ENCODE measurements at places on chromosomes 13 and 19.

- DNase-seq, result no peak
Observed at GRCh38 chr13:79867254-79867653, 386.3 kb downstream of the NDFIP2 start.

- DNase-seq, result no peak
Observed at GRCh38 chr13:112842343-112842856, 126.6 kb upstream of the MCF2L start.

GRCh38 chr13:113916330-113916815 lies 52.5 kb upstream of the GAS6 start:
- no peak for DNase-seq

DNA sequence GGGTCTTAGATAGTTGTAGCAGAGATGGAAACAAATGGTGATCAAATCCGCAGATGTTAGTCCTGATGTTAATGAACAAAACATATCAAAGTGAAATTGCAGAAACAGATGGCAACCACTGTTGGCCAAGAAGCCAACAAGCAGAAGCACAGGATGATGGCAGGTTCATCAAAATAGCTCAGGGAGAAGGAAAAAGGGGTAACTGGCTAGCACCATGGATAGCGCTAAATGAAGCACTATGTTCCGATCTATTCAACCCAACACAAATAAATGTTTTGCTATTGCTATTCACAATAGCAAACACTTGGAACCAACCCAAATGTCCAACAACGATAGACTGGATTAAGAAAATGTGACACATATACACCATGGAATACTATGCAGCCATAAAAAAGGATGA lies 413.7 kb downstream of the FGF14 start:
- no peak for DNase-seq

DNA sequence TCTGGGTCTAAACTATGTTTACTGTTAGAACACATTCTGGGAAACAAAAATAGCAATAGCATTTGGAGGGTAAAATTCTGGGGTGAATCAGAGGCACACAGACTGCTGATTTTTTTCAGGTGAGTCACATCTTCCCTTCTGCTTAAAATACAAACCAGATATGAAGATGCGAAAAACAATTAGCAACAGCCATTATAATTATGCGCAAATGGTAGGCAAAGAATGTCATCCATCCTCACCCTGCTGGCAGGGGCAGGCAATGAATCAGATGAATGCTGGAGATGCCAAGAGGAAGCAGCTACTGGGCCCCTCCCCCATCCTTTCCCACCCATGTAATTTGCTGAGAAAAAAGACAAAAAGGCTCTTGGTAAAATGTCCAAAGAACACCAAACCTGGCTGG lies 282.9 kb downstream of the KLF5 start:
- DNase-seq, result no peak

- no peak for DNase-seq
Observed at GRCh38 chr13:46817838-46818476, 21.0 kb upstream of the ESD start.

DNA sequence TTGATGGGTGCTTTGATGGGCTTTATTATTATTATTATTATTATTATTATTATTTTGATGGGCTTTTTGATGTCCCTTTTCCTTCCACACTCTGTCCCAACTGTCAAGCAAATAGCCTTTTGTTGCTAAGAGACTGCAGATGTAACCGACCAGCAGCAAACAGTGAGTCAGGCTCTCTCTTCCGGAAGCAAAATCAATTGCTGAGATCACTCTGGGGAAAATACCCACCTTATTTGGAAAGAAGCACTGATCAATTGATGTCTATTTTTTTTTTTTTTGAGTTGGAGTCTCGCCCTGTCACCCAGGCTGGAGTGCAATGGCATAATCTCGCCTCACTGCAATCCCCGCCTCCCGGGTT lies 2.9 kb downstream of the LDLR start:
- no peak for DNase-seq

- no peak for DNase-seq
Observed at GRCh38 chr19:56834564-56835375, 5.8 kb downstream of the PEG3 start.

GRCh38 chr13:49140910-49141611 lies 79.1 kb upstream of the MLNR start:
- no peak for DNase-seq

GRCh38 chr19:47860602-47861297 lies 1.7 kb downstream of the TPRX2 start:
- DNase-seq, result no peak

All from NCI-H1048 (cell line).